NCI-H1436 treated with DMSO at 0.1 percent for 48 hours (cell line): ENCODE measurements at places on chromosomes 13 and 19.

- no peak for DNase-seq
Measured at GRCh38 chr13:21316376-21316775, 139.9 kb downstream of the MRPL57 start.

DNA sequence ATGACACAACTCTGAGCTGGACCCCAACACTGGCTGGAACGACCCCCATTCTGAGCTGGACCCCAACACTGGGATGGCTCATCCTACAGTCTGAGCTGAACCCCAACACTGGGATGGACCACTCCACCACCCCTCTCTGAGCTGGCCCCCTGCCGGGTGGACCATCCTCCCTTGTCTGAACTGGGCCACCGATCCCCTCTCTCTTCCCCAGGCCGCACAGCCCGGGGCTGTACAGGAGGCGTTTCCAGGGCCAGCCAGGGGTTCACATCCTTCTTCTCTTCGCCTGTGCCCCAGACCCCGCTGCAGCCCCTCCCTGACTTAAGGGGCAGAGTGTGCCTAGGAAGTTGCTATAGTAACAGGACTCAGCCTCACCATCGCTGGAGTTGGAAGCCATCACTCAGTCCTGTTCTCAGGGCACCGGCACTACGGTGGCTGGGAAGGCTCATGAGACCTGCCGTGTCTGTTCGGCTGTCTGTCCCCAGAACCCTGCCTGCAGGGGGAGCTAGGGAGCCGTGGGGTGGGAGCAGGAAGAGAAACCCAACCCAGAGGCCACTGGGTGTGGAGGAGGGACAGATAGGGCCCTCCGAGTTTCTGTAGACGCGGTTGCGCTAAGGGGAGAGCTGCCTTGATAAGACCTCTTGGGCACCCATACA lies 3.7 kb downstream of the PRKACA start:
- no peak for DNase-seq

- DNase-seq = no peak
Measured at GRCh38 chr19:54461613-54462012, 2.0 kb downstream of the LENG9 start.

GRCh38 chr13:33548069-33548468 lies 262.5 kb upstream of the STARD13 start:
- no peak for DNase-seq

GRCh38 chr19:57900311-57900710 lies 11.5 kb upstream of the ZNF814 start:
- DNase-seq = no peak

DNA sequence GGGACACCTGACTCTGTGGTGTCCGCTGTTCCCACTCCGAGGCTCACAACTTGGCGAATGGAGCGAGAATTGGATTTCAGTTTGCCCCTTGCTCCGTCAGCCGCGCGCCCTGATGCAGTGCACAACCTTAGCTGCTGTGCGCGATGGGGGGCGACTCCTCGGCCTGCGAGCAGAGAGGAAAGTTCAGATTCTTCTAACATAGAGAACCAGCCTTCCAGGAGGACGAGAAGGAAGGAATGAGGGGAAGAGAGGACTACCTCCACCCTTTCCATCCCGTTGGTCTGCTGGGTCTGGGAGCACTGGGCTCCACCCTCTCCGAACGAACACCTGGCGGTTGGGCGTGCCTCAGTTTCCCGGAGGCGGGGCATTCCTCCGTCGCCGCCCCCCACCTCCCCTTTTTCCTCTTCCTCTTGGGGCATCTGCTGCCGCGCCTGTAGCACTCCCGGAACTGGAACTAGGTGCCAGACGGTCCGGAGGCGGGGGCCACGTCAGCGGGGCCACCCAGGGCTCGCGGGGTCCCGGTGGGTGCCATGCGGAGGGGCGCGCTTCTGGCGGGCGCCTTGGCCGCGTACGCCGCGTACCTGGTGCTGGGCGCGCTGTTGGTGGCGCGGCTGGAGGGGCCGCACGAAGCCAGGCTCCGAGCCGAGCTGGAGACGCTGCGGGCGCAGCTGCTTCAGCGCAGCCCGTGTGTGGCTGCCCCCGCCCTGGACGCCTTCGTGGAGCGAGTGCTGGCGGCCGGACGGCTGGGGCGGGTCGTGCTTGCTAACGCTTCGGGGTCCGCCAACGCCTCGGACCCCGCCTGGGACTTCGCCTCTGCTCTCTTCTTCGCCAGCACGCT lies at the start of gene KCNK6:
KCNK6 (plus strand) TSS at position 425 of the 838 bp plus-strand sequence; CDS start at position 531, 106 bp downstream.
- DNase-seq = no peak

GRCh38 chr13:73610799-73611592 lies 523.2 kb downstream of the KLF12 start:
- DNase-seq = no peak

DNA sequence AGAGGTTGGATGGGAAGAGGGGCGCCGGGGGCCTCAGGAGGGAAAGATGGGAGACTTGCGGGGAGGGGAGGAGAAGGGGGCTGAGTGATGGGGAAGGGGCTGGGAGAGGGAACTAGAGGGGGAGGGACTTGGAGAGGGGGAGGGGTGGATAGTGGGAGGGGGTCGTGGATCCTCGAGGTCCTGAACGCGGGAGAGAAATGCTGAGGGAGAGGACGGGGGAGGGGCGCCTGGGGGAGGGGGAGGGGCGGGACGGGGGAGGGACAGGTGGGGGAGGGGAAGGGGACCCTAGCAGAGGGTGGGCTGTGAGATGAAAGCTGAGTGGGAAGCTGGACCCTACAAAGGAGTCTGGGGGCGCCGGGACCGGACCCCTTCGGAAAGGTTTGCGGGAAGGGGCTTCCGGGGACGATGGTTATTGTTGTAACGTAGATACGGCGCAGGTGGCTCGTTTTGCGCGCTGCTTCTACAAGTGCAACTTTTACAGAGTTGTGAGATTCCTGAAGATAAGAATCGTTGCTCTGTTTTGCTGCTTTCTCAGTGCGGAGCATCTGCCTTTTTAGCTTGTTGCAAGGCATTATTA lies 418 bp downstream of the ZNF444 start:
- no peak for DNase-seq

GRCh38 chr19:29401712-29402421 lies 123.9 kb upstream of the VSTM2B start:
- no peak for DNase-seq

DNA sequence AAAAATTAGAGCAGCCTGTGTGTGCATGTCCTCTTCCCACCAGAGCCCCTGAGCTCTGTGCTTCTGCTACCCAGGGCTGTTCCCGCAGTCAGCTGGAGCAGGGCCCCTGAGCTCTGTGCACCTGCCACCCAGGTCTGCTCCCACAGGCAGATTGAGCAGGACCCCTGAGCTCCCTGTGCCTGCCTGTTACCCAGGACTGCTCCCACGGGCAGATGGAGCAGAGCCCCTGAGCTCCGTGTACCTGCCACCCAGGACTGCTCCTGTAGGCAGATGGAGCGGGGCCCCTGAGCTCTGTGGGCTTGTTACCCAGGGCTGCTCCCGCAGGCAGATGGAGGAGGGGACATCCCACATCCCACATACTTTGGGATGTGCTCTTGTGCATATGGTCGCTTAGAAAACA lies 186.8 kb upstream of the SOX1 start:
- no peak for DNase-seq

- DNase-seq = no peak
Measured at GRCh38 chr19:10290357-10290875, 664 bp downstream of the ICAM5 start.

- DNase-seq = no peak
Measured at GRCh38 chr19:5058521-5059212, 89.8 kb downstream of the KDM4B start.

GRCh38 chr13:26616126-26616525 lies 58.6 kb downstream of the WASF3 start:
- DNase-seq = no peak

DNA sequence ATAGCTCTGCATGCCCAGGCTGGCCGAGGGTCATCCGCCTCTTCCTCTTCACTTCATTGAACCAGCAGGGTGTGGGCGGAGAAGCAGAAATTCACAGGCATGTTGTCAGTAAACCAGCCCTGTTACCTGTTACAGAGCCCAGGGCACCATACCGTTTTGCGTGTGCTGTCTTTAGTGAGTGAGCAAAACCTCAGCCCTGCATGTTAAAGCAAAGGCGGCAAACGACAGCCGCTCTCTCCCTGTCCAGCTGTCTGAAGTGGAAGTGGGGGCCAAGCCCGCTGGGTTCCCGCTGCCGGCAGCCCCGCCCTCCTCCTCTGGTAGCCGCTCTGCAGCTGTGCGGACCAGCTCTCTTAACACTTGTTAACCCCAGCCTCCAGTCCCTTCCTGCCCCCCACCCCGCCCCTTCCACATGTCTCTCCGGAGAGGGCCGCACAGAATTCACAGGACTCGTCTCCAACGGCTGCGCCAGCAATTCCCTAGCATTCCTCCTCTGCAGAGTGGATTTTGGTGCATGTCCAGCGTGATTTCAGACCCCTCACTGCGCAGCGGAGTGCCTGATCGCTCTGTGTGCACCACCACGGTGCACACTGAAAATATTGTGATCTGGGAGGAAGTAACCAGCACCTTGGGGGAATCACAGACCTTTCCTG lies 12.7 kb downstream of the KLHL26 start:
- no peak for DNase-seq

DNA sequence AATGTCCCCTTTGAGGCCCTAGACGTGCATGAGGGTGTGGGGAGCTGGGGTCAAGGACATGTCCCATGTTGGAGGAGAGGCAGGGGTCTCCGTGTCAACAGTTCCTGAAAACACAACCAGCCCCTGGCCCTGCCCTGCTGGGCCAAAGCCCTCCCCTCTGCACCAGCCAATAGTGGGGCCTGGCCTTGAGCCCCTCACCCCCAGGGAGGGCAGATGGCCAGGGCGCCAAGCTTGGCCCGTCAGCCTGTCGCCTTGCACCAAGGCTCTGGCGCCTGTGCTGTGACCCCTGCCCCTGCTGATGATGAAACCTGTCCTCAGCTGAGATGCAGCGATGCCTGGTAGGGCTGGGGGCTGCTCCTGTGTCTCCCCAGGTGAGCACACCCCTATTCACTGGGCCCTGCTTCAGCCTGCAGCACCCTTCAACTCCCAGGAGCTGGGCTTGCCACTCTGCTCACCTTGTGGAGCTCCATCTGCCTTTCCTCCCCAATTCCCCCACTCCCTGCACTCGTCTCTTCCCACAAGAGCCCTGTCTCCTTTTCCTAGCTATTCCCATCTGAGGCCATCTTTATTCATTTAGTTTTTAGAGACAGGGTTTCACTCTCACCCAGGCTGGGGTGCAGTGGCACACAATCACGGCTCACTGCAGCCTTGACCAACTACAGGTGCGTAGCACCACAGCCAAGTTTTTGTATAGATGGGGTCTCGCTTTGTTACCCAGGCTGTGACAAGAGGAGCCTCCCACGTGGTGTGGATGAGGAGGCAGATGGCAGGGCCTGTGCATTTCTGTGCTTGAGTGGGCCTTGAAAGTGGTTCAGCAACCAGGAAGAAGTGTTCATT lies 2.1 kb upstream of the HAMP start:
- no peak for DNase-seq

- no peak for DNase-seq
Measured at GRCh38 chr19:10855879-10856522, 7.8 kb downstream of the C19orf38 start.

- DNase-seq = no peak
Measured at GRCh38 chr13:93200626-93201025, 26.0 kb upstream of the GPC6 start.

DNA sequence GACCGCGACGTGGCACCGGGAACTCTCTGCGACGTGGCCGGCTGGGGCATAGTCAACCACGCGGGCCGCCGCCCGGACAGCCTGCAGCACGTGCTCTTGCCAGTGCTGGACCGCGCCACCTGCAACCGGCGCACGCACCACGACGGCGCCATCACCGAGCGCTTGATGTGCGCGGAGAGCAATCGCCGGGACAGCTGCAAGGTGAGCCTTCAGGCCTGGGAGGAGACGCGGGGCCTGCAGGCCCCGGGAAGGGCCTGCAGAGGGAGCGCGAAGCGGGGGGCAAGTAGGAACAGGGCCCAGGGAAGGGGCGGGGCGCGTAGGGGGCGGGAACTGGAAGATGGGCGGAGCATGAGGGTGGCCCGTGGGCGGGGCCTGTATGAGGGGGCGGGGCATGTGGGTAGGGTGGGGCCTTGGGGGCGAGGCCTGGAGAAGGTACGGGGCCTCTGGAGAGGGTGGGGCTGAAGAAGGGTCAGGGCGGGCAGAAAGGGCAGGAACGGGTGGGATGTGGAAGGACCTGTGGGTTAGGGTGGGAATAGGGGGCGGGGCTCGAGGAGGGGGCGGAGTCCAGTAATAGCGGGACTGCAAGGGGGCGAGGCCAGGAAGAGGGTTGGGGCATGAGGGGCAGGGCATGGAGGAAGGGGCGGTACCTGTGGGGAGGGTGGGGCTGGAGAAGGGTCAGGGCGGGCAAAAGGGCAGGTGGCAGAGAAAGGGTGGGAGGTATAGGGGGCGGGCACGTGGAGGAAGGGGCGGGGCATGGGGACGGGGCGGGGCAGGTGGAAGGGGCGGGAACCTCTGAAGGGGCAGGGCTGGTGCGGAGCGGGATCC lies 2.5 kb downstream of the CFD start:
- DNase-seq = no peak

DNA sequence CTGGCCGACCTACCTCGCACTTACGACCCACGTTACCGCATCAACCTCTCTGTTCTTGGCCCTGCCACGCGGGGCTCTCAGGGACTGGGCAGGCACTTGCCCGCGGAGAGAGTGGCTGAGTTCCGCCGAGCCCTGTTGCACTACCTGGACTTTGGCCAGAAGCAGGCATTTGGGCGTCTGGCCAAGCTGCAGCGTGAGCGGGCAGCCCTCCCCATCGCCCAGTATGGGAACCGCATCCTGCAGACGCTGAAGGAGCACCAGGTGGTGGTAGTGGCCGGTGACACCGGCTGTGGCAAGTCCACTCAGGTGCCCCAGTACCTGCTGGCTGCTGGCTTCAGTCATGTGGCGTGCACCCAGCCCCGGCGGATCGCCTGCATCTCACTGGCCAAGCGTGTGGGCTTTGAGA lies 4.2 kb downstream of the DHX34 start:
- DNase-seq = no peak

GRCh38 chr13:98792321-98792720 lies 39.8 kb upstream of the SLC15A1 start:
- DNase-seq = no peak

GRCh38 chr19:38742296-38742695 lies 2.0 kb downstream of the CAPN12 start:
- no peak for DNase-seq

- DNase-seq = no peak
Measured at GRCh38 chr13:35720690-35721554, 244.4 kb upstream of the MAB21L1 start.

GRCh38 chr13:68645814-68646213 lies 1415.7 kb upstream of the PCDH9 start:
- no peak for DNase-seq

DNA sequence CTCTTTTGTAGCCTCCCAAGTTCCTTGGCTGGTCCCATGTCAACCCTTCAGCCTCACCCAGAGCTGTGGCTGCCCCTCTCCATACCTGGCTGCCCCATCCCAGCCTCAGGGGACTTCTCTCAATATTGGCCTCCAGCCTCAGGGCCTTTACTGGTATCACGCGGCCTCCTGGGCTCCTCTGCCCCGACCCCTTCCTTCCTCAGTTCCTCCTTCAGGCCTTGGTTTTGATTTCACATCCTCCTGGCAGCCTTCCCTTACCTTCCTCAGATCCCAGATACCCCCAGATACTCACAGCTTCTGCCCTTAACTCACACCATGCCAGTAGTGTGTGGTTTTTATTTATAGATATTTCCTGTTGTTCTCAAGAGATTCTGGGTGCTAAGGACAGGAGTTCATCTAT lies 12.8 kb upstream of the SCN1B start:
- DNase-seq = no peak

- no peak for DNase-seq
Measured at GRCh38 chr13:113292021-113292862, 4.8 kb upstream of the LAMP1 start.
